Stimulated activated CD4-positive, alpha-beta T cell treated with anti-CD3 and anti-CD28 coated beads, Interleukin-15, amount 100 ng/mL, for 48 hours (primary cell): ENCODE measurements at places on chromosomes 13 and 19.

DNA sequence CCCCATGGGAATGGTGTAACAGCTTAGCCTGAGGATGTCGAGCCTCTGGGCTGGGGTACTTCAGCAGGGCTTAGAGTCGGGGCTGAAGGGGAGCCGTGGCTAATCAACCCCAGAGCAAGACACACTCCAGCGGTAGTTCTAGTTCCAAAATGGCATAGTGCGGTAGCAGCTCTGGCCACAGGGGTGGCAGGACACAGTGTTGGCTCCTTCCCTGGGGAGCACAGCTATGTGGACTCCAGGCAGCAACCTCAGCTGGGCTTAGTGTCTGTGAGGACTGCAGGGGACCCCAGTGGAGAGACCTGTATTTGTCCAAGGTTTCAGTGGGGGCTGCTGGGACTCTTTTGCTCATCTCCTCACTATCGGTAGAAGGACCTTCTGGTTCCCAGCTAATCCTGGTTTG, 70.8 kb upstream of the PCDH20 start:
- DNase-seq, result no peak

DNA sequence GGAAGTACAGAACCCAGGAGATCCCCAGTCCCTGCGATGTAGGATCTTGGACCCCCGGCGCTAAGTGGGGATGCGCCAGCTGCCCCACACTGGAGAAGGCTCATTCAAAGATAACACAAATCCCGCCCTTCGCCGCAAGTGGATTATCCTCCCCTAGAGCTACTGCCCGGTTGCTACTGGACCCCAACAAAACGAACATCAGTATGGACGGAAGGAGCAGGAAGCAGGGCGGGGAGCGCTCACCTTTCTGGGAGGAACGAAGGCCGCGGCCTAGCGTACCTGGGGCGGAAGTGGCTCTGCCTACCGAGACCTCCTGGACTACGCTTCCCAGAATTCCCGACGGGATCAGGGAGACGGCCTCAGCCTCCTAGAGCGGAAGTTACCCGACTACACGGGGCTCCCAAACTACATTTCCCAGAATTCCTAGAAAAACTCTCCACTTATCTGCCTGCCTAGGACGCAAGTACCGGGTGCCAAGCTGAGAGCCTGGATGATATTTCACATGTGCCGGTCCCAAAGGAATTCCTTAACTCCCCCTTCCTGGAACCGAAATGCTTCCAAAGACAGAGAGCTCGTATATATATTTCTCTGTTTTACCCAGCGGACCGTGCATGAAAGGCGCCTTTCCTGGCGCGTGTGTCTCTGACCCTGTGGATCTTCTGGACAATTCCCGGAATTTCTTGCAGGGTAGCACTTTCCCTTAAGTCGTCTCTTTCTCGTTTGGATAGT, at the start of gene ZNF112:
Gene ZNF112 (minus strand): TSS at position 298 of the 729 bp plus-strand sequence. CDS start 16,141 bp downstream, outside the sequence.
- DNase-seq, result no peak

DNA sequence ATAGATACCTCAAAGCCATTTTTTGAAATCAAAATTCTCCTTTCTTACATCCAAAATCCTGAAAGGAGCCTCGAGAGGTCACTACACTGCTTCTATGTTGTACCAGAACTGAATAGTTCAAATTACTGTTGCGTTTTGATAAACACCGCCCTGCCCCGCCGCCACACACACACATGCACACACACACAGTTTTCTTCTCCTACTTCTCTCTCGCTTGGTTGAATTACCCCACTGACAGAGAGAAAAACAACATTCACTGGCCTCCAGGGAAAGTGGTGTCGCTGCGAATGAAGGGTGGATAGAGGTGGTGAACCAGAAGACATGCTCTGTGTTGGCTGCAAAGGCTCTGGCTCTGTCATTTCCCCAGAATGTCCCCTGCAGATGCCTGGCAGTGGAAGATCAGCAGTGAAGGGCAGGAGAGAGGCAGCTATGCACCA, 183.4 kb upstream of the RFC3 start:
- DNase-seq, result no peak

GRCh38 chr13:21015284-21015683, 46.1 kb downstream of the LATS2 start:
- DNase-seq, result no peak

DNA sequence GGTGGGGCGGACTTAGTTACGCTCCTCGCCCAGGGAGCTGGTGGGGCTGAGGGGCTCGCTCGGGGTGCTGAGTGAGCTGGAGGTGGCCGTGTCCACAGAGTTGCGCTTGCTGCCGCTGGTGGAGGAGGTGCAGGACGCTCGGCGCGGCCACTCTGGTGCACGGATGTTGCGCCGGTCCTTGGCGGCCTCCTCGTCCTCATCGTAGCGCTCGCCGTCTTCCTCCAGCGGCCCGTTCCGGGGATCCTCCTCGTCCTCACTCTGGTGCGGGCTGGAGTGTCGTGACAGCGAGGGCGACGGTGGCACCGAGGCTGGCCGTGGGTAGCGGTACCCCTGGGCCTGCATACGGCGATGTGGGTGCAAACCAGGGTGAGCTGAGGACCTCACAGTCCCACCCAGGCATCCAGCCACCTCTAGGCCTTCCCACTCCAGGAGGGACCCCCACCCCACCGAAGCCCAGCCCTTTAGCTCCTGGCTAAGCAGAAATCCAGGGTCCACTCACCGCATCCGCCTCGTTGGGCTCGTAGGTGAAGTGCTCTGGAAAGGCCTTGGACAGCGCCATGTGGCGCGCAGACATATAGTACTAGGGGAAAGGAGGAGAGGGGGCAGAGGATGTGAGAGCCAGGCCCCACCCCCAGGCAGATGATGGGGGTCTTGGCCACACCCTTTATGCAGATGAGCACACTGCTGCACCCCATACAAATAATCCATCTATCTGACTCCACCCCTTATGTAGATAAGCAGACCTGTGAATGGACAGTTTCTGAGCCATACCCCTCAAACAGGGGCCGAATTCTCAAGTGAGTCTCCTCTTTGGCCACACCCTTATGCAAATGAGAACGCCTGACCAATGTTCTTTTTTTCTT, 4.4 kb downstream of the FTL start:
- no peak for DNase-seq

DNA sequence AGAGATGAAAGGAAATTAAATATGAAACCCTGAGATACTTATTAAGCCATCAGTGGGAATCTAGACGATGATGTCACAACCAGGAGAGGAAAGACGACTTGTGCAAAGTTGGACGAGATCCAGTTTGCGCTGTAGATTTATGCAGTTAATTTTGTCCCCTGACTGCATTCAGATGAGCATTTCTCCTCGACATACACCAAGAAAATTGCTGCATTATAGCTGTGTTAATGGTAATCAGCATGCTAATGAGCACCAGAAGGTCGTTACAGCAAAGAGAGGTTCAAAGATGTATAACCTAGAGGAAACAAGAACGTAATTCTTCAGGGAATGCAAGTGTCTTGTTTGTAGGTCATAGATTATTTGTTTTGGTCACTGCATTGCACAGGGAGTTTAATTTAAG, 371.7 kb downstream of the RBM26 start:
- DNase-seq, result no peak

- no peak for DNase-seq
Observed at GRCh38 chr13:51804295-51805172, 571 bp upstream of the DHRS12 start.

GRCh38 chr13:77919921-77920294, 1.3 kb upstream of the EDNRB start:
- DNase-seq, result no peak

DNA sequence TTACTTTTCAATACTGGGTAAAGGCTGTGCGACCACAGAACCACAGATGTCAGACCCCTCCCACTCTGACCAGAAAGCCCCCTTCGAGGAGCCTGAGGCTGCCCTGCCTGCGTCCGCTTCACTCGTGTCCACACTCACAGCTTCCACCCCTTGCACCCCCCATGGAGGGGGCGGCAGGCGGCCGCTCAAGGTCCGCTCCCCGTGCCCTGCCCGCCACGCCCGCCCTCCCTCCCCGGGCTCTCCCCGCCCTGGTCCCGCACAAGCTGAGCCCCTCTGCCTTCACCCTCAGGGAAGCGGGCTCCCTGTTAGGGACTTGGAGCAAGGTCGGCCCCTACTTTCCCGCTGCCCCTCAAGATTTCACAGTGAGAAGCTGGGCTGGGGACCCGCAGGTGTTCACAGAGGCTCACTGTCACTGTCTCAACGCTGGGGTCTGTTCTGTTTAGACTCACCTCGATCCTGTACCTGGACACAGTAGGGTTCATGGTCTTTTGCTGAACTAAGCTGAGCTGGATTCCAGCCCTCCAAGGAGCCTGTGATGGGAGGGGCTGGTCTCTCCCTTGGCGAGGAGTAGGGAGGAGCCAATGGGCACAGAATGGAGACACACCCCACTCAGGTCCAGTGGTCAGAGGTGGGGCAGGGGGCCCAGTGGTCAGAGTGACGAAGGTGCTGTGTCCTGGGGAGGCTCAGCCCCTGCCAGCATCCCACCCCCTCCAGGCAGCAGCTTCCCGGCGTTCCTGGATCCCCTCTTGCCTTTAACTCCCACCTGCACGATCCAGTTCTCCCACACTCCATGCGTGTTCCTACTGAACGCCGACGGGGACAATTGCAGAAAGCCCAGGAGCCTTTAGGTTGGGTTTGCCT, 69.5 kb downstream of the SPACA7 start:
- DNase-seq, result no peak

GRCh38 chr13:91072486-91072885, 275.0 kb upstream of the MIR17HG start:
- DNase-seq, result no peak
